ENCODE measurements at places on chromosomes 13 and 19.

- no peak for DNase-seq
Measured at GRCh38 chr13:113179374-113180230, 21.2 kb downstream of the PROZ start.

DNA sequence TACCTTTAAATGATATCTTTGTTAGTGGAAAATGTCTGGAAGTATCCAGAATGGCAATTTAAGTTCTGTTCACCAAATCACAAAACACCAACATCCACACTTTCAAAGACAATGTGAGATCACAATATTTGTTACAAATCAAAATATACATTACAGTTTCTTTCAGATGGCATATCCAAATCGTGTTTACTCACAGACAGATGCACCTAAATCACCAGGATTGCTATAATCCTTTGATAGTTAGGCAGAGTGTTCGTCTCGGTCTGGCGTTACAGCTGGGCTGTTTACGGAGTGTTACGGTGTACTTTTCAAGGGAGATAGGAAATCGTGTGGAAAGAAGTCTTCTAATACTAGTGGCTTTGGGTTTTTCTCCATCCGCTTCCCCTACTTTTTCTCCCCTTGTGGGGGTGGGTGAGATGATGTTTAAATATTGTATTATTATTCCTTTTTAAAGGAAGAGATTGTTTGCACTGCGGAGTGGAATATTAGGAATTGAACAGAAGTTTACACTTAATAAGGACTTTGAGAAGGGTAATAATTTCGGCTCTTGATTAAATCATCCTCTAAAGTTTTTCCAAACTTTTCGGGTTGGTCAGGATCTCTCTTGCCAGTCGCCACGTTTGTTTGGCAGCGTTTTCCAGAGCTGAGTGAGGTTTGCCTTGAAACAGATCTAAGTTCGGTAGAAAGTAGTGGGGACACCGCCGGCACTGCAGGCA, 1.8 kb downstream of the MAB21L1 start:
- no peak for DNase-seq

DNA sequence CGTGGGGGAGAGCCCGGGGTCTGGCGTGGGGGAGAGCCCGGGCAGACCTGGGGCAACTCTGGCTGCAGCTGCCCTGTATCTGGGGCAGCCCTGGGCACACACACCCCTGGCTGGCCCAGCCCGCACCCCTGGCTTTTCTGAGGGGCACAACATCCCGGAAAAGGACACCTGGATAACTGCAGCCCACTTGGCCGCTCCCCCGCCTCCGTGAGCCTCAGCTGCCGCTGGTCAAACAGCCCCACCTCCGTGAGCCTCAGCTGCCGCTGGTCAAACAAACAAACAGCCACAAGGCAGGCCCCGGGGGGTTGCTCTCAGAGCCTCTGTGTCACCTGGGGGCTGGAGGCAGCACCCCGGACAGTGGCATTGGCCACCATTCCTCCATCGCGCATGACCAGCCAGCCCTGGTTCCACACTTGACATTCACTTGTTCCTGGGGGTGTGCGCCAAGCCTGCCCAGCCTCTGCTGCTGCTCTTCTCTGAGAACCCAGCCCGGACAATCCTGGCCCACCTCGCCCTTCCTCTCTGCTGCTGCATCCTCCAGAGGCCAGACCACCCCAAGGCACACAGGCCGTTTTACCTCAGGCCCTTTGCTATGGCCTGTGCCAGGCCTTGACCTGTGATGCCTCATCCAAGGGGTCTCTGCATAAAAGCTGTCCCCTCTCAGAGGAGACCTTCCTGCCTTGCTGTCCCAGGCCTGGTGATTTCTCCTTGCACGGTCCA, 19.9 kb downstream of the CEBPG start:
- no peak for DNase-seq

GRCh38 chr13:51823359-51823758, 19.4 kb upstream of the DHRS12 start:
- no peak for DNase-seq

GRCh38 chr19:14562660-14563589, 8.9 kb downstream of the NDUFB7 start:
- no peak for DNase-seq

DNA sequence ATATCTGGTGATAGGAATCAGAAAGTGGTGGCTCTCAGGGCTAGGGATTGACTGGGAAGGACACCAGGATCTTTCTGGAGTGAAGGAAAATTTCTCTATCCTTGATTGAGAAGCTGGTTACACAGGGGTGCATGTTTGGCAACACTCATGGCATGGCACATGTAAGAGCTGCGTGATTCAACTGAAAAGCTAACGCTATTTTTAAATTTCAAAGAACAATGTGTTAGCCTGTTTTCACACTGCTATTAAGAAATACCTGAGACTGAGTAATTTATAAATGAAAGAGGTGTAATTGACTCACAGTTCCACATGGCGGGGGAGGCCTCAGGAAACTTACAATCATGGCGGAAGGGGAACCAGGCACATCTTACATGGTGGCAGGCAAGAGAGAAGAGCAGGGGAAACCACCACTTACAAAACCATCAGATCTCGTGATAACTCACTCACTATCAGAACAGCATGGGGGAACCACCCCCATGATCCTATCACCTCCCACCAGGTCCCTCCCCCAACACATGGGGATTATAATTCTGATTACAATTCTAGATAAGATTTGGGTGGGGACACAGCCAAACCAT, 7.4 kb downstream of the SIGLEC8 start:
- peak; percentile 49 for DNase-seq

- DNase-seq = no peak
Measured at GRCh38 chr19:38848299-38849146, 1.3 kb downstream of the HNRNPL start.

DNA sequence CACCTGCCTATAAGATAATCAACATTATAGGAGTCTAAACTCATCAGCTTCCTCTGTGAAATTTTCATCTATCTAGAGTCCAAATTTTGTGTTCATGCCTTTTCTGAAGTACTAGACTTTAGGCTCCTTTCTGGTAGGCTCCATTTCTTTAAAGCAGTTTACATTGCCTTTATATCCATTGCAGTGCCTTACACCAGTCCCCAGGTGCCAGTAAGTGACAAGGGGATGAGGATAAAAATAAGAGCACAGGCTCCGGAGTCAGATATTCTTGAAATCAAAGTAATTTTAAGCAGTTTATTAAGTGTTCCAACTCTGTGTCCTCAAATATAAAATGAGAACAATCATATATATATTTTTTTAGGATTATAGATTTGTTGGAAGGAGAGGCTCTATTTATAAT, 10.6 kb upstream of the CYSLTR2 start:
- no peak for DNase-seq

DNA sequence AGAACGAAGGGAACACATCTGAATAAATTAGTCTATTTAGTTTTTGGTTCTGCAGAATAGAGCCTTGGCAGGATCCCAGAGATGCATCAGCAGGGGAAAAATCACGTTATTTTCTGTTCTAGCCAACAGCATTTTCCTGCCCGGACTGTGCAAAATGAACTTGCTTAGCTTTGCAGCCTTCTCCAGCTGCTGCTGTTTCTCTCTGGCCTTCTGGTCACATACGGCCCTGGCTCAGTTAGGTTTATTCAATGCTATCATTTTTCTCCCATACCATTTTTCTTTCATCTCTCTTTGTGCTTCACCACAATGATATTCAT, 110.4 kb upstream of the KL start:
- DNase-seq = no peak

GRCh38 chr13:50452756-50453155, 390.7 kb downstream of the DLEU7 start:
- DNase-seq = no peak

DNA sequence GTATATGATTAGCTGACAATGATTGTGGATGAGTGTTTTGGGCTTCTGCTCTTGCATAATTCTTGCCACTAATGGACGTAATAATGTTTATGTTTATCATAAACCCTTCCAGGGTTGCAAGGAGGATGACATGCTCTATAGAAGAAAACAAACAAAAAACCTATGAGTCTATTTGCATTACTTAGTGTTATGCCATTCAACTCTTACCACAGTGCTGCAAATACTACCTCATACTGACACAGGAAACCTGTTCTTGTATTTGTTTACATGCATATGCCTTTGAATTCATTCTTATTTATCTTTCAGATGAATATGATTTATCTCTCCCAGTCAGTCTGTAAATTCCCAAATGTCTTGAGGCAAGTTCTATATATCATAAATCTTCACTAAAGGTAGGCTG, 39.6 kb upstream of the FREM2 start:
- DNase-seq = no peak

- DNase-seq = no peak
Measured at GRCh38 chr19:41866284-41866683, 6.2 kb downstream of the RPS19 start.

DNA sequence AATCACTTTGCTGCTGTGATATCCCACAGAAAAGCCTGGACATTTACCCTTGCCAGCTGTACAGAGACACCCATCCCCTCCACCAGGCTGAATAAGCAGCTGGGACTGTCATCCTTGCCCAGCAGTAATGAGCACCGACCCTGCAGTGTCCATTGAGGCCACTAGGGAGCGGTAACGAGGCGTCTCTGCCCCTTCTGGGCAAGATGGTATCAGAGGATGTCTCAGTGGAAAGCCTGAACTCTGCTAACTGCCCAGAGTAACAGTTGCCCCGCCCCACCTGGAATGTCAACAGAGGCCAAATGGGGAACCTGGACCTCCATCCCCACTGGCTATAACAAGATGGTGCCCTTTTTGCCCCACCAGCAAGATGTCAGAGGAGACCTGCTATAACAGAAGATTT, 22.8 kb upstream of the CEACAM20 start:
- peak; percentile 5 for DNase-seq
